ENCODE measurements at places on chromosomes 3 and 15.

DNA sequence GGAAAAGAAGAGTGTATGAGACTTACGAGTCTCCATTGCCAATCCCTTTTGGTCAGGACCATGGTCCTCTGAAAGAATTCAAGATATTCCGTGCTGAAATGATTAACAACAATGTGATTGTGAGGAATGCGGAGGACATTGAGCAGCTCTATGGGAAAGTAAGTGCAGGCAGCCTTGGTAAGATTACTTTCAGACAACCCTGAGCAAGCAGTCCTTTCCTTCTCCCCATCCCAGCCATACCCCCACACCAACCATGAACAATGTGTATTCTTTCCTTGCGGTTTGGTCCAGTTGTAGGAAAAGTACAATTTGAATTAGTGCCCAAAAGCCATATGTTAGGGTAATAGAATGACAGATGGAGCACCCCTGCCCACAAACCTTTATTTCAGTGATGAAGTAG, 5.6 kb downstream of the TSEN2 start:
- no peak for DNase-seq

DNA sequence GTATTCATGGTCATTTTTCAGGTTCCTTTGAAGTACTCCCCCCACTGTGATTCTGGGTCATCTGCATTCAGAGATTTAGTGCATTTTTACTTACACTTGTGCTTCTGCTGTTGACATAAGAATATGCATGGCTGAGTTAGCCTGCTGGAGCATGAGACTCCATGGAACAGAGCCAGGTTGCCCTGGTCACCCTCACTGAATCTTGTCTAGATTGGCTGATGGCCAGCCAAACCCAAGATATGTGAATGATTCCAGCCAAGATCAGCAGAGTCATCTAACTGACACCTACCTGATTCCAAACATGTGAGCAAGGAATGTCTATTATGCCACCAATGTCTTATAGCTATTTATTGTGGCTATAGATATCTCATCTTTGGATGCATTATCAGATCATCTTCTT, 25.1 kb downstream of the DTWD1 start:
- DNase-seq, result no peak

- no peak for DNase-seq
Measured at GRCh38 chr15:78976691-78977090, 31.8 kb upstream of the CTSH start.

GRCh38 chr15:99707473-99708270, 25.6 kb downstream of the LYSMD4 start:
- peak; percentile 67 for DNase-seq

DNA sequence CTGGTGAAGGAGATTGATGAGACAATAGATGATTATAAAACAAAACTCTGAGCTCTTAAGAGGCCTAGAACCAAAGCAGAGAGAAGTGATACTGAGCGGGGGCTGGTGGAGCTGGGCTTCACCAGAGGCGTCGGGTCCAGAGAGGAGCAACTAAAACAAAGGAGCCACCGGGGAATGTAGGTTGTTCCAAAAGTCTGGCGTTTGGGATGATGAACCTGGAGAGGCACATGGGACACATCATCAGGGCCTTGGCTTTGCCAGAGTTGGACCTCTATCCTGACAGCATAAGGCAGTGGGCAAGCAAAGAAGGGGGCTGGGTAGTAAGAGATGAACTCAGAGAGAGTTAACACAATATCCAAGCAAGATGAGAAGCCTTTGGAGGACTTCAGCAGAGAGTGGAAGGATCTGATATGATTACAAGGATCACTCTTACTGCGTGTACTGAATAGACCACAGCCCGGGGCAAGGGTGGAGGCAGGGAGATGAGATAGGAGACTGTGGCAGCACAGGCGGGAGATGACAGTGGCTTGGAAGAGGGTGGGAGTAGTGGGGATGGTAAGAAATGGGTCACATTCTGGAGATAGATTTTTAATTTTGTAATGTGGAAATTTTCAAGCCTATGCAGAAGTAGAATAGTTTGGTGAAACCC, 36.0 kb upstream of the RASA2 start:
- DNase-seq, result no peak

GRCh38 chr3:44795197-44795596, 33.6 kb downstream of the KIF15 start:
- no peak for DNase-seq

GRCh38 chr3:134432236-134432635, 53.5 kb downstream of the ANAPC13 start:
- no peak for DNase-seq

DNA sequence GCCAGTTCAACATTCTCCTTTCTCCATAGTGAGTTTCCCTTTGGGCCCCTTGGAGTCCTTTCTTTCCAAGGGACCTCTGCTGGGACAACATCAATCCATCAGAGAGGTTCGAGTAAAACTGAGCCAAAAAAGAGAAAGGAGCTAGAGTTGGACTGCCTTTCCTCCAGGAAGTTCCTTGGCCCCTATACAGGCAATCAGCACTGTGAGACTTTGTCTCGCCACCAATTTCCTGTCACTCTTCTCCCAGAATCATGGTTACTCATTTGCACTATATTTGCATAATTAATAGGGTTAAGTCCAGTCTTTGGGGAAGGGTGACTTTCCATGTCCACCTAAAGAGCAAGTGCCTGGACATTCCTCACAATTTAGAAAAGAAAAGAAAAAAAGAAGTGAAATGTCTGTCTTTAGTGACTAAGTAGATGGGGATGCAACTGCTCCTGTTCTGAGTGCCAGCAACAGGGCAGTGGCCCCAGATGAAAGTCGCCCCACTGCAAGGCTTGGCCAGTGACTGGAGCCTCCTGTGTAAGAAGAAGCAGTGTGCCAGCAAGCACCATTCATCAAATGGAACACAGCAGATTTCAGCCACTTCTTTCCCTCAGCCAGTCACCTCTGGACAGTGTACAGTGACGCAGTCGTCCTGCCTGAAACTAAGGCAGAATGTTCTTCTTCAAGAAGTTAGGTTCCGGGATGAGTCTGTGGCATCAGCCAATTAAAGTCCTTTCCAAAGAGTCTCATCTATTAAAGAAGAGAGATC, 91.6 kb downstream of the FSIP1 start:
- DNase-seq, result no peak

DNA sequence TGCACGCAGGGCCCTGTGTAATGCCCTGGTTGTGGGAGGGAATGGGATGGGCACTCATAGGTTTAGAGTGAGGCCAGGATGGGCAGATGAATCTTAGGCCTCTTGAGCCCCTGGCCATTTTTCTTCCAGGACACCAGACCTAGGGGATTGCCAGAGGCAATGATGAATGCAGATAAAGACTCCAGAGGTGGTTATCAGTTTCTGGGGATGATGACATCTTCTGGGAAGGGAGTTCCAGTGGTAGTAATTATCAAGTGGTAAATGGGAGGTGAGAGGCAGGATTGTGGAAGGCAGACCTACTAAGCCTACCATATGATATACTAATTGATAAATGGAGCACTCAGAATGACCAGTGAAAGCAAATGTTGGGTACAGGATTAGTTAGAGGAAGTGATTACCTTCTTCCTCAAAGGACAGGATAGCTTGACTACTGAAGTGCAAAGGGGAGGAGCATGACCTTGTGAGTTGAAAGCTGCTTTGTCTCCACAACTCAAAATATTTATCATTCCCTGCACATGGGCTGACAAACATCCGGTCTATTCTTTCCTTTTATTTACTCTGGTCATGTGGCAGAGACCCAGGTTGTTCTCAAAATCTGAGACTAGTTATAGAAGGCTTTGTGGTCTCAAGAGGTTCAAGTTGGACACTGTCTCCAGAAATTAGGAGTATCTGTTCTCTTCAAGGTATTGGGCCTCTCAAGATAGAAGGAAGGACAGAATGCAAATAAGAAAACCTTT, 10.2 kb upstream of the MAPK6 start:
- no peak for DNase-seq

DNA sequence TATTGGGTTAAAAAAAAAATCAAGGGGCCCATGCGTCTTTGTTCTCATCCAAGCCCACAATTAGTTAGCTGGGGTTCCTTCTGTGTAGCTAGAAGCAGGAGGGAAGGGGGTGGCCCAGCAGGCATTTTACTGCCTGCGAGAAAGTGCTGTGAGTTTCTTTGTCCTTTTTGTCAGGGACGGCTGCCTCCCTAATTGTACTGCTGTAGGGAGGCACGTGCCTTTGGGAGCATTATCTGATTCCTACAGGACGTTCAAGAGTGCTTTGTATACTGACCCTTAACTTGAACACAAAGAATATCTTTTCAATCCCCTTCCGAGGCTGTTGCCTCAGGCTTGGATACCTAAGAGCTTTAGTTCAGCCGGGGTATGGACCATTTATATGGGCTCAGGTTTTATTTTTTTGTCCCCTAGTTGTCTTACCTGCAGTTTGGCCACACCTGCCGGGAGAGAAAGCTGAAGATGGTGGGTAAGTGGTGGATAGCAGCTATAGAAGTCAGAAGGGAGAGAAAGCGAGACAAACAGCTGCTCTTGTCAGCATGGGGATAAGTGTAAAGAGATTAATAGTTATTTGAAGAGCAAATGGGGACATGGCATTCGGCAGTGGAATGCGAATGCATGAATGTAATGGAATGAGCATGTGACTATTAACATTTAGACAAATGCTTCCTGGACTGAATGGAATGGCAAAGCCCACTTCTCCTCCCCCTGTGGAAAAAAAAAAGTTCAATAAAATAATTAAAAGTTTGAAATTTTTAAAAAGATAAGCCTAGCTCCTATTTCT, 175.2 kb downstream of the TP63 start:
- no peak for DNase-seq

DNA sequence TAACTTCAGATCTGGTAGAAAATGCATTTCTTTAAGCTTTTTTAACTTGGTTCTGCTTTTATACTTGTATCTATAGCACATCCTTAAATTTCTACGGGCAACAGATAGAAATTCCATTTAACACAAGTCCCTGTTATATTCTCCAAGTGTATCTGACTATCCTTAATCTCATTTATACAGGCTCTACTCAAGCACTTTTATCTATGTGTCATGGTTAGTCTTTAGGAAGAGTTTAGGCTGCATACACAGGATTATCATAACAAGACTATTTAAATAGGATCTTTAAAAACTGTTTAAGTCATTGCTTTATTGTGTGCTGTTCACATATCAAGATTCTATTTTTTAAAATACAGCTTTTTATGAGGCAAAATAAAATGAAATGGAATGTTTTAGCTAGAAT, 52.7 kb downstream of the SETD5 start:
- DNase-seq, result no peak

GRCh38 chr15:34365091-34365825, 1.7 kb downstream of the LPCAT4 start:
- no peak for DNase-seq

GRCh38 chr15:83643201-83643600, 10.7 kb upstream of the ADAMTSL3 start:
- DNase-seq, result no peak

DNA sequence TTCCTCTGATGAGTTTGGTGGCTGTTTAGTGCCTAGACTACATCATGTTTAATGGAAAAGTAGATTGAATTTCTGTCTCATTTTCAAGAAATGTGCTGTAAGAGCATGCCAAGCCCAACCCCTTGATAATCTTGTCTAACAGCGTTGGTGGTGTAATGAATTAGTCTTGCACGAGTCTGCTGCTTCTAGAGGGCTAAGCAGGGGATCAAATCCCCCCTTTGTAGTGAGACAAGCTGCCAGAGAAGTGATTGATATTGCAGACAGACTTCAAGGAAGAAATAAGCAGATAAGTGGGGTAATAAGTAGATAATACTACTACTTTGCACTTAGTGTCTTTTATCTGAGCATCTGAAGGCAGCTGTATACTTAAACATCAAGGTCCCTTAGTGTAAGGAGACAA, 141.4 kb downstream of the TP63 start:
- DNase-seq, result no peak

GRCh38 chr3:20462723-20463122, 276.7 kb upstream of the SGO1 start:
- DNase-seq, result no peak

GRCh38 chr3:193782276-193782647, 189.3 kb downstream of the OPA1 start:
- no peak for DNase-seq

DNA sequence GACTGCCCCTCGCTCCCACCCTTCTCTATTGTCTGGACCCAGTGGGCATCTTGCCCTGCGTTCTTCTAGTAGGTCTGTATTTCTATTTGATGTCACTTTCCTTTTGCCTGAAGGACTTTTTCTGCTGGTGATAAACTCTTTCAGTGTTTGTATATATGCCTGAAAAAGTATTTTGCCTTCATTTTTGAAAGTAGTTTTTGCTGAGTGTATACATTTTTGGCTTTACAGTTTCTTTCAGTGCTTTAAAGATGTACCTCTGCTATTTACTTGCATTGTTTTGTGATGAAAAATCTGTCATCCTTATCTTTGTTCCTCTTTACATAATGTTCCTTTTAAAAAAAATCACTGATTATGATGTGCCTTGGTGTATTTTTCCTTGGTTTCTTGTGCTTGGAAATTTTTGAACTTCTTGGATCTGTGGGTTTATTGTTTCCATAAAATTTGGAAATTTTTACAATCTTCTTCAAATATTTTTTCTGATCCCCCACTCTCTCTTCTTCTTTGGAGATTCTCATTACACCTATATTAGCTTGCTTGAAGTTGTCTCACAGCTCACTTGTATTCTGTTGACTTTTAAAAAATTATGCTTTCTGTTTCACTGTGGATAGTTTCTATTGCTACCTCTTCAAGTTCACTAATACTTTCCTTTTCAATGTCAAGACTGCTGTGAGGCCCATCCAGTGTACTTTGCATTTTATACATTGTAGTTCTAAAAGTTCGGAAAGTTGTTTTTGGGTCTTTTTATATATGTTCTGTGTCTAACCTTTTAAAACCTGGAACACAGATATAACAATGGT, 67.8 kb downstream of the RGMA start:
- DNase-seq, result no peak

GRCh38 chr3:114615523-114616085, 321.8 kb downstream of the TIGIT start:
- DNase-seq, result no peak

DNA sequence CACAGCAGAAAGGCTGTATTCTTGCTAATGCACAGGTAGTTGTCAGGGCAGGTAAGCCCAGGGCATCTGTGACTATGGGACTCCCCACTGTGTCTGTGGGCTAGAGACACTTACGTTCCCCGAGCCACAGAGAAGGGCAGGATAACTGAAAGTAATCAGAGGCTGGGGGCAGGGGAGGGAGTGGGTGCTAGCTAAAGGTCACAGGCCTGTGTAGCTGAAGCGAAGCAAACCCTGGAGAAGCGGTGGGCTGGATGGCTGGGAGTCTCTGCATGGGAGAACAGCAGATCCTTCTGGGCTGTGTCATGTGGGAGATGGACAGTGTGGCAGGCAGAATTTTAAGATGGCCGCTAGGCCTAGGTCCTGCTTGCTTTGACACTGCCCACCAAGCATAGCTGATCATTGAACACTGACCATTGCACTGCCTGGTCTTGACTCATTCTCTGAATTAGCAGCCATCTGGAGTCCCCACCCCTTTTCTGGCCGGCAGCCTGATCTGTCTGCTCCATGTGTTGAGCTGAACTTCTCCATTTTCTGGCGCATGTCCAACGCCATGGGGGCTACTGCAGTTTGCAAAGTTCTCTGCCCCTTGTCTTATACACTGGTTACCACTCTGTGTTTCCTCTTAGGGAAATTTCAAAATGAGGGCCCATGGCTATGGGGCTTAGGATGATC, 110.0 kb downstream of the DGKG start:
- DNase-seq, result no peak
